ENCODE measurements at places on chromosomes 2 and 18.

DNA sequence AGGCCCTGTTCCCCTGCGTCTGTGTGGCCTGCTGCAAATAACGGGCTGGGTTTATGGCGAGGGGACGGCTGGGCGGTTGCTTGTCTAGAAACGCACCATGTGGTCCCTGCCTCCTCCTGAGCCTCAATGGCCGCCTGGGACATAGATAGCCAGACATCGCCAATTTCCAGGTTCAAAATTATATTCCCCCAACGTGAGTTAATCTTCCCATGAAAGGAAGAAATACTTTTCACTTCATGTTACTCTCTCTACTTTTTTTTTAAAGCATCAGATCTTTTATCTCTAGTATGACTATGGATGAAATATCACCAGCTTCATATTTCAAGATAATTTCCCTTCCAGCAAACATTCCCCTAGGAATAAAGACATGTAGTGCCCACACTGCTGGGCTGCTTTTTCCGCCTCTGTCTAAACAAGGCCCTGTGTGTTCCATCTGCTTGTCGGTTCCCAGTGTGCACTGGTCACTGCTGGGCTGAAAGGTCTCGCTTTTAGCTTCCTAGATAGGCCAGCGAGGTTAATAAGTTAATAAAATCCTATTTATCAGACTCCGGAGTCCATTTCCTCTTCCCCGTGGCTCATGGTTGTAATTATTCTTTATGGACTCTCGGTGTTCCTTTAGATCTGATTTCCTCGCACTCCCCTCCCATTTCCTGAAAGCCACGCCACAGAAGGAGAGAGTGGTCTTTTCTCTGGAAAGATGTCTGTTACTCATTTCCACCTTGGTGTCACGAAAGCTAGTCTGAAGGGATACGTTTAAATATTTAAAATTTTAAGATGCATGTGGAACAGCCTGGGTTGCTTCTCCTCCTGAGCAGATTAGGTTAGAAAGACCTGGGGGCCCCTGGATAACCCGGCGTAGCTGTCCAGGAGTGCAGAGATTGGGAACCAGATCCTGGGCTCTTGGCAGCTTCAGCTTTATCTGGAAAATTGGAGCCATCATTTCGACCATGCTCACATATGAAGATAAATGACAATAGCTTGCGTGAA lies 196.6 kb upstream of the COPS8 start:
- DNase-seq, result peak; percentile 10

GRCh38 chr2:1836321-1836860 lies 92.1 kb upstream of the PXDN start:
- no peak for DNase-seq

- DNase-seq, result no peak
Observed at GRCh38 chr18:23810396-23810795, 121.1 kb downstream of the LAMA3 start.

DNA sequence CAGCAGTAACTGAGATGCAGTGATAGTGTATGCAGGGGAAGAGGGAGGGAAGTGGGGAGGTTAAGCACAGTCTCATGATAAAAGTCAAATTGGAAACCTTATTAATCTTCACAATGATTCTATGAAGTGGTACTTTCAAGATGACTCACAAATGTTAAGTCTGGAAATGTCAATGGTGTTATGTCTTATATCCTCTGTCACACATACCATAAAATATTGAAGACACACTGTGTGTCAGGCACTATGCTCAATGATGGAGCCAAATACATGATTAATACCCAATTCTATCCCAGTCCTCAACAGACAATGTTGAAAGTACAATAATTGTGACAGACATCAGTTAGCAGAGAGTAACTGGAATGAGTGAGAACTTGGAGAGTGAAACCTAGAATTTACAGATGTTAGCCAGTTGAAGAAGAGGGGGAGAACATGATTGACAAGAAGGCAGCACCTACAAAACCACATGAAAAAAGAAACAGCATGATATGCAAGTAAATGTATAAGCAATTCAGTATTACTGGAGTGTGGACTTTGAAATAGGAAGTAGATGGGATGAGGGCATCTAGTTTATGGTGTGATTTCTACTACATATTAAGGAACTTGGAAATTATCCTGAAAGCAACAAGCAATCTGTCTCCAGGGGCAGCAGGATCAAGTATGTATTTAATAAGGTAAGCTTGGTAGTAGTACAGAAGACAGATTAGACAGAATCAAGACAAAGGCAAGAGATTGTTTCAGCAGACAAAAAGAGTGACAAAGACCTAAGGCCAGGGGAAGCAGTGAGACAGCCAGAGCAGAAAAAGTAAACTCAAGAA lies 107.6 kb downstream of the STRN start:
- DNase-seq, result no peak

GRCh38 chr2:241408849-241409248 lies 52.8 kb downstream of the FARP2 start:
- DNase-seq, result no peak

DNA sequence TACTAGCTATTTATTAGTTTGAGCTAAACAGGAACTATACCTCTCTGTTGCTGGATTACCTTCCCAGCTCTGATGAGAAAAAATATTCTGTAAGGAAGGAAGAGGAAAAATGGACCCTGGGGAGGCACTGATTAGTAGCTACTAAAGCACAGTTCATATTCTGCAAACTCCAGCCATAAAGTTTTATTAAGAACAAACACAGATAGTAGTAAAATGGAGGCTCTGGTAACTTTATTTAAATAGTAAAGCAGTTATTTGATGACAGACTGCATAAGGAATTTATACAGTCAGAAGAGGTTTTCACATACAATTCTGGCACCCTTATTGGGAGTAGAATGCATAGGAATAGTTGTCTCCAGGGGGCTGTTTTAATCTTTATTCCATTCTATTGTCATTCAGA lies 84.1 kb downstream of the XIRP2 start:
- no peak for DNase-seq

DNA sequence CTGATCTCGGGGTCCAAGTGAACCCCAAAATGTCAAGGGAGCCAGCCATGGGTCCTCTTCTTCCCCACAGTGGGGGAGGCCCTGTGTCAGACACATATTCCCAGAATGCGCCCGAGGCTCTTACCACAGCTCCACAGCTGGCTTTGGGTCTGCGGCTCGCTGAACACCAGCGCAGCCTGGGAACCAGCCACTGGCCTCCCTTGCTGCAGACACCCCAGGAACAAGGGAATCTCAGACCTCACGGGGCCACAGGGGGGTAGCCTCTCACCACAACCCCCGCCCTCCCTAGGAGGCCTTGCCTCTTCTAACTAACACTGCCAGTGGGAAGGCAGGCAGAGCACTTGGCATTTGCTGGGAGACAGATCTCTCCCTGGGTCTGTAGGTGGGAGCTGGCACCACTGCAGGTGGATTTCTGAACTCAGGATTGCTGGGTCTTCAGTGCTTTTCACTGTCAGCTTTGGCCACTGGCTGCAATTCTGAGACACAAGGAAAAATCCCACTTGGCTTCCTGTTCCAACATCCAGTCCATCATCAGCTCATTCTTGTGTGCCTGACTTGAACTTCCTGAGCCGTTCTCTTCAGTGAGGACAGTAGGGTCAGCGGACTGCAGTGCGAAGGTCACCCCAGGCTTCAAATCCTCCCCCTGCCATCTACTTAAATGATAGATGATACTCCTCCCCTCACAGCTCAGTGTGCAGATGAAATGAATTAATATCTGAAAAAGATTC lies 128.7 kb downstream of the CAPN13 start:
- DNase-seq, result no peak

- no peak for DNase-seq
Observed at GRCh38 chr2:100380681-100381080, 36.8 kb downstream of the CHST10 start.

DNA sequence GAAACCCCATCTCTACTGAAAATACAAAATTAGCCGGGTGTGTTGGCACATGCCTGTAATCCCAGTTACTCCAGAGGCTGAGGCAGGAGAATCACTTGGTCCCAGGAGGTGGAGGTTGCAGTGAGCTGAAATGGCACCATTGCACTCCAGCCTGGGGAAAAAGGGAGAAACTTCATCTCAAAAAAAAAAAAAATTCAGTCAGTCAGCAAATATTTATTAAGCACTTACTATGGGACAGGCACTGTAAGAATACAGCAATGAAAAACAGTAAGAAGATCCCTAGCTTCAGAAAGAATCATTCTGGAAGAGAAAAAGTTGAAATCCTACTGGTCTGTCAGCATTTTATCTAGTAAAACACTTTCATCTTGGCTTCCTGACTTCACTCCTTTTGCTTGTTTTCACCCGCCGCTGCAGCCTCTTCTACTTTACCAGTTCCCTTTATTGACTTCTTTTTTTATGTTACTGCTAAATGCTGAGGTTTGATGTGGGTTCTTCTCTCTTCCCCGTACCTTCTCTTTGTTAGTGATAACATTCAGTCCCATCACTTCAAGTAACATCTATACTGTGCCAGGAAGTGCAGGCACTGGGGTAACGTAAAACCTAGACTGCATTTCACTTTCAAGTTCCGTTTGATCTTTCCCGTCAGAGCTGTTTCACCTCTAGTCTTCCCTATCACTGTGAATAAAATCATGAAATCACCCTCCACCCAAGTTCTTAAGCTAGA lies 10.8 kb upstream of the TAF4B start:
- no peak for DNase-seq

DNA sequence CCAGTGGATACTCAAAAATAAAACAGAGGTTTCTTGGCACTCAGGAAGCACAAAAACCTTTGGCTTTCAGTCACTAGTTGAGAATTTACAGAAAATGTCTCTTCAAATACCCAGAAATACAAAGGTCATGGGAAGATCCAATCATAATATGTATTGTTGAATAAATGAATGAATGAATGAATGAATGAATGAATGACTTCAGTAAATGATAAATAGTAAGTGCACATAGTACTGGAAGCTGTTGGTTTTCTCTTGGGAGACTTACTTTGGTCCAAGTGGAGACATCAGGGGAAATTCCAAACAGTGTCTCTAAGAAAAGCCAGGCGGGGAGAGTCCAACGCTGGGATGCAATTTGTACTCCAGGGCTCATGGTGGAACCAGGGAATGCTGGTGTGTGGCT lies 261.3 kb upstream of the KLHL29 start:
- no peak for DNase-seq

Data from brain microvascular endothelial cell (primary cell).